Fibroblast of skin of abdomen (primary cell): ENCODE measurements at places on chromosomes 7 and 10.

DNA sequence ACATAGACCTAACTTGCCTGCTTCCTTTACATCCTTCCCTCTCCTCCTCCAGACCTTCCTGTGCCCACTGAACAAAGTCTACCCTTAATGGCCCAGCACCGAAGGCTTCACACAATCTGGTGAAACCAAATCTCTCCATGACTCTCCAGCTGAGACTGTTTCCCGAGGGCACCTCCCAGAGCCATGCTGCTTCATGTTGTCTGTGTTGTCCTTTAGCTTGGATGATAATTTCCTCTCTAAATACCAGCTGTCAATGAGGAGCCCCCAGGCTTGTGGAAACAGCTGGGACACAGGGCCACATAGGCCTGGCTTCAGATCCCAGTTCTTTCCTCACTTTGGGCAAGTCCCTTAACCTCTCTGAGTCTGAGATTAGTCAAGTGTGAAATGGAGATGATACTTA, 54.3 kb downstream of the DLD start:
- DNase-seq, result no peak

GRCh38 chr7:121336579-121336978, 7.8 kb downstream of the WNT16 start:
- peak; percentile 70 for DNase-seq

- DNase-seq, result no peak
Measured at GRCh38 chr7:150753826-150754603, 16.8 kb downstream of the GIMAP5 start.

- no peak for DNase-seq
Measured at GRCh38 chr10:103890194-103890658, 27.8 kb downstream of the STN1 start.

GRCh38 chr10:10826125-10826524, 191.5 kb upstream of the CELF2 start:
- peak; percentile 77 for DNase-seq

GRCh38 chr7:2601065-2601464, 30.7 kb upstream of the TTYH3 start:
- DNase-seq, result no peak

- DNase-seq, result no peak
Measured at GRCh38 chr7:146876411-146876810, 759.8 kb downstream of the CNTNAP2 start.

DNA sequence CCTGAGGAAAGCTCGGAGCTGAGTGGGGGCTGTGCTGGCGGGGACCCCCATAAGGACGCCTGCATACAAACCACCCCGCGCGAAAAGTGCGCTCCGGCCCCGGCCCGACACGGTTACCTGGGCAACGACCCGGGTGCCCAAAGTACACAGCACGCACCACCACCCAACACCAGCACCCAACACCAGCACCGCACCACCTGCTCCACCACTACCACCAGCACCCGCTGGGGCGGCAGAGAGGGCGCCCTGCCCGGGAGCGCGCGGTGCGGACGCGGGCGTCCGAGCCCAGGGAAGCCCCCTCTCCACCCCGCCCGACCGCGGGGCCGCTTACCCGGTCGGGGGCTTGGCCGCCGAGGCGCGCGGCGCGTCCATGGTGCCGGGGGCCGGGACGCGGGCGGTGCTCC, 345 bp downstream of the COBL start:
- DNase-seq, result no peak

DNA sequence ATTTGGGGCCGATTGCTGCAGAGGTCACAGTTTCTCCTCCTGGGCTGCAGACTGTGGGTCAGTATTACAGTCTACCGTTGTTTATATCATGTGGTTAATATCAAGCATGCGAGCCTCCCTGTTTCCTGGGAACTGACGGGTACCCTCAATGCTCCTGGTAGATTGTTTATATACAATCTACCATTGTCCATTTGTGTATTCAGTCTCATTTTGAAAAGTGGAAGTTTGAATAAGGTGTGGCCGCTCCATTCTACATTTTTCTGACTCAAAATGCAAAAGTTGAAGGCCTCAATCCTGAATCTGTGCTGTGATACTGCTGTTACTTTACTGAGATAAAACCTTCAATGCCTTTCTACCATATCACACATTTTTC, 107.9 kb downstream of the ACTR3B start:
- DNase-seq, result no peak

DNA sequence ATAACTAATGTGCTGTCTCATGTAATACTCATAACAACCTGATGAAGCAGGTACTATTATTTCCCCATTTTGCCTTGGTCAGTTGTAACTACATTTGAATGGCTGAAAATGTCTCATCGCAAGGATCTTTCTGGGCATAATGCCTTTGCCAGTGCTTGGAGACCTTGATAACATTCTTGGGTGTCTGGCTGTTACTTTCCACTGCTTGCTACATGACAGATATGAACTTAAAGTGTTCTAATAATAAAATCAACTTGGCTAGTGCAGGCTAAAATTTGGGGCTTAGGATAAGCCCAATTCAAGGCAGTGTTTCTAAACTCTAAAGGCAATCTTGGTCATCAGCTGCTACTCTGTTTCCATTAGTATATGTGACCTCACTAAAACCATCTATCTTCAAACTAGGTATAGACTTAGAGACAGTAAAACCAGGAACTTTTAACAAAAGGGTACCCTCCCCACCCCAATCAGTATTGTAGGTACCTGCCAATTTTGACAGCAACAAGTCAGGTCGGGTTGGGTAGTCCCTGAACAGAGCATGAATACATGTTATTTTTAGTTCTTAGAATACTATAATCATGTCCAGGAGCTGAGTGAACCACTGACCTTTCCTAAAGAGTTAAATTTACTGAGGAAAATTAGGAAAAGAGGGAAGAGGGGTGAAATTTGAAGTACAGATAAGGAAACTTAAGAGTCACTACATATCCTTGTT, 68.2 kb upstream of the AHR start:
- no peak for DNase-seq

- peak; percentile 36 for DNase-seq
Measured at GRCh38 chr7:140200061-140200989, 23.5 kb upstream of the KDM7A start.

DNA sequence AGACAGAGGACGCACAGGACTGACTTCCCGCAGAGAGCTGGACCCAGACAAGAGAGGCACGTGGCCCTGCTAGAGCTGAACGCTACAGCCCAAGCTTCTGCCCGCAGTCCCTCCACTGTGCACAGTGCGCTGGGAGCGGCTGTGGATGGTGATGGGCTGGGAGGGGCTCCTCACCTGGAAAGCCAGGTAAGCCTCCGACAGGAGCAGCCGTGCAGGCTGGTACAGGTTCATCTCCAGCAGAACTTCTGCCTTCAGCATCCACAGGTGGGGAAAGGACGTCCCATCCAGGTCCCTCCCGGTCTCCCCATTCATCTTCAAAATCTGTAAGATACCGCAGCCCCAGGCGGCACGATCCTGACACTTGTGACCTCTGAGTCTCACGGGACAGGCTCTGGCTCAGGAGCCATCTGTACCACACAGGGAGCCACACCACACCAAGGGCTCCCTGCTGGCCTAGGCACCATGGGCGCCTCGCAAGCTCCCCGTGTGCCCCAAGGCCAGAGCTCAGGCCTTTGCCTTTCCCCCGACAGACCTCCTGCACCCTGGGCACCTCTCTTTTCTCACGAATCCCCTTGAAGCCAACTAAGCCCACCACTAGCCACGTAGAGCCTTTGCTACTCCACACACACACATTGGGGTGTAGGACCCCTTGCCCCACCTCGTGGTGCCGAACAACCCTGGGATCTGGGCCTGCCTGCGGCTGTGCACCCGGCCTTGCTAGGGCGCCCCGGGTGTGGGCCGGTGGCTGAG, 76.3 kb downstream of the CFAP46 start:
- no peak for DNase-seq

- DNase-seq, result no peak
Measured at GRCh38 chr10:122297583-122297982, 26.5 kb downstream of the BTBD16 start.

DNA sequence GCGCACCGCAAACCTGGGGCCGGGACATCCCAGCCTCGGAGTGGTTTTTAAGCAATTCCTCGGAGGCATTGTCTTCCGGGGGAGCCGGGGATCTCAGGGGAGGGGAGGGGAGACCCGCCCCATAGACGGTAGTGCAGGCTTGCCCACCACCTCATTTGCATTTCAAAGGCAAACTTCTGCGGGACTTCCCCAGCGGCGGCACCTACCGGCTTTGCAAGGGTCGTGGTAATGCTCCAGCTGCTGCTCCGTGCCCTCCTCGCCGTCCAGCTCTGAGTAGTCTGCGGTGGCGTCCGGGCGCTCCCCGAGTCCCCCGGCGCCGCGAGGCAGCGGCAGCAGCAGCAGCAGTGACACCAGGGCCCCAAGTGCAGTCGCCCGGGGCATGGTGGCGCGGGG, 425 bp downstream of the TLL2 start:
- DNase-seq, result no peak

DNA sequence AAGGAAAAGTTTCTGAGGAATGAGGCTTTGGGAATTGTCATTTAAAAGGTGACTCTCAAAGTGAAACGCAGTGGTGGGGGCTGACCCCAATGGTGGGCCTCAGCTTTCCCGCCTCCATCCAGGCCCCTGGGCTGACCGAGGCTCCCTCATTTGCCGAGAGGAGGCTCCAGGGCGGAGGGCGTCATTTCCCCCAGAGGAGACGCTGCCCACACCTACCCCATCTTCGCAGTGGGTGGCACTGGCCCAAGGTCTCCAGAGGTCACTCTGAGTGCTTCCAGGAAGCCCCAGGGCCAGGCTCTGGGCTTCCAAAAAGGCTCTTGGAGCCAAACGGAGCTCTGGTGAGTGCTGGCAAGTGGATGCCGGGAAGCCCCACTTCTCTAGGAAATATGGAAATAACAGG, 38.0 kb downstream of the TCERG1L start:
- no peak for DNase-seq

DNA sequence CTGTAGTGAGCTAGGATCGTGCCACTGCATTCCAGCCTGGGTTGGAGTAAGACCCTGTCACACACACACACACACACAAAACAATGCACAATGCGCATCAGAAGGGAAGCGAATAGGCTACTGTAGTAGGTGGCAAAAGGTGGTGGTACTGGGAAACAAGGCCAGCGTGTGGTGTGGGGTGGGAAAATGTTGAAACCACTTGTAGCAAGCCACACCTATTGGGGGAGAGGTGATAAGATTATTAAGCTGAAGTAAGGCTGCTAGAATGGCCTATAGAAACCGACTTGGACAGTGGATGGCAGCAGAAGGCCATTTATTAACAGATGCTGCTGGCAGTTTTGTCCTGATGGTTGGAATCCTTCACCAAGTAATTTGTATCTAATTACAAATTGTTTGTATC, 7.2 kb upstream of the CHCHD1 start:
- DNase-seq, result peak; percentile 15

GRCh38 chr7:55366461-55367070, 1.4 kb downstream of the LANCL2 start:
- DNase-seq, result no peak

DNA sequence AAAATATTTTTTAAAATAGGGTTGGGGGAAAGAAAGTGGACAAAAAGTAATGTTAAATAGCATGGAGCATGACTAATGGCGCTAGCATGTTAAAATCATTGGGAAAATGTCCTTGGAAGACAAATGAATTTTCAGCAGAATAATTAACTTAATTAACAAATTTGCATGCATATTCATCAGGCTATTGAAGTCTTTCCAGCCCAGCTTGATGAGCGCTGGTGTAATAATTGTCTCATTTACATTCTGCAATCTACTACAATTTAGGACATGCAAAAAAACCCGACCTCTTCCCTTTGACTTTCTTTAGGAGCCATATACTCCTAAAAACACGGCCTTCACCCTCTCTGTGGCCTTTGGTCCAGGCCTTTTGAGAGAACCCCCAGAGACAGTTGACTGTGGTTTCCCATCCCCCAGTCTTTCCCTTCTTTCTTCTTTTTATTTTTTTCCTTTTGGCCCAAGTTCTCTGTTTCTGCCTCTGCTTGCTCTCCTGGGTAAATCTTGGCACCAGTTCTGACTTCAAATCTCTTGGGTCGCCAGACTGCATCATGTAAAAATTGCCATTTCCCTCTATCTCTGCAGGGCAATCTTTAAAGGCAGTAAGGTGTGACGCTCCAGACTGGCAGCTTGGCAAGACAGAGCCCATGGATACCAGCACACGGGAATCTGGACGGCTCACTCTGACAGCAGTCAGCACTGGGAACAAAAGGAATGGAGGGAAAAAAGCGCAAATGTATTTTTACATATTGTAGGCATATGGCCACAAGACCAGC, 105.5 kb downstream of the NEUROD6 start:
- no peak for DNase-seq

- DNase-seq, result no peak
Measured at GRCh38 chr10:73577788-73578187, 13.4 kb downstream of the USP54 start.

DNA sequence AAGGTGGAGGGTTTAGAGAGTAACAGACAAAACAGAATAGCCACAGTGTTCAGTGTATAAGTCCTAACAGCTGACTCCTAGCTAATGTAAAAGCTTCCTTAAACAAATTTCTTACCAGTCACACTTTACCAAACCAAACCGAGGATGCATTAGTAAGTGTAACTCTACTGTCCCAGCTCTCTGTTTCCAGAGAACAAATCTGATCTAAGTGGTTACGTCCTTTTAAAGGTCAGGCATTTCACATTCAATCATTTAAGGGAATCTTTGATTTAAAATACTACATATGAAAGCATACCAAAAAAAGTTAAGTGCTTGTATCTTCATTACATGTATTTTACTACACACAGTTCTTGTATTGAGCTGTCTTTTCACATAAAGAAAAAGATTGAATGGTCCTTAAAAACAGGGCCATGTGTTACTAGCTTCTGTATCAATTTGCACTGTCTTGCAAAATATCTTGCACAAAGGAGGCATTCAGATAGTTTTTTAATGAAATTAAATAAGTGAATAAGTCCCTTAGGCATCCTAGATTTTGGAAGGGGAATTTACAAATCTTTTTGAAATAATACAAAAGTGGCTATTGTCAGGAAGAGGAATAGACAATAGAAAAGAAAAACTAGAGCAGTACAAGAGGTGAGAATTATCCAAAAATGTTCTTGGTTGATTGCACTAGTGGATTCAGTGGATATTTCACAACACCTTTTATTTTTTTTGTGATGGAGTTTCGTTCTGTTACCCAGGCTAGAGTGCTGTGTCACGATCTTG, 58.4 kb upstream of the SPOCK2 start:
- DNase-seq, result no peak

DNA sequence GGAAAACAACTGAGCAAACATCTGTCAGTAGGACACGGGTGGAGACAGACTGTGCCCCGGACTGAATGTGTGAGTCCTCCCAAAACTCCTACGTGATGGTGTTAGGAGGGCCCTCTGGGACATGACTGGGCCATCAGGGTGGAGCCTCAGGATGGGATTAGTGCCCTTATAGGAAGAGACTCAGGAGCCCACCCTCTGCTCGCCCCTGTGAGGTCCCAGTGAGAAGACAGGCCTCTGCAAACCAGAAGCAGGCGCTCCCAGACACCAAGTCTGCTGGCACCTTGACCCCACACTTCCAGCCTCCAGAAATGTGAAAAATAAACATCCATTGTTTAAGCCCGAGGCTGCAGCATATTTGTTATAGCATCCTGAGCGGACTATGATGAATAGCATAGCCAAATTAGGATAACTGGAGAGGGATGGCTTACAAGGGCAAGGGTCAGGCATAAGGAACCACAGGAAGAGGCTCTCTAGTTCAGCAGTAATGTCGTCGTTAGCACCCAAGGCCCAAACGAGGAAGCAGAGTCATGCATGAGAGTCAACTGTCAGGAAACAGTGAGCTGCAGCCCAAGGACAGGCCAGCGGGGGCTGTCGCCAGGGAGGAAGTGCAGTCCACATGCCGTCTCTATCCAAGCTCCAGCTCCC, 50.6 kb downstream of the PTPRN2 start:
- no peak for DNase-seq
